Lung (tissue), 17 donors: ENCODE measurements at places on chromosomes 5 and 9. TPM values are rescaled to one million over a fixed set of nuclear protein-coding genes. Genes with fewer than 3 reads are reported as not detected.

The AFAP1L1 gene
- 22.8 TPM for total RNA-seq

The EQTN gene
- not detected for total RNA-seq

The THBS4 gene
- 4.2 TPM for total RNA-seq

The TTC39B gene
- total RNA-seq, result 30.0 TPM

The CARD6 gene
- total RNA-seq, result 13.5 TPM

DNA sequence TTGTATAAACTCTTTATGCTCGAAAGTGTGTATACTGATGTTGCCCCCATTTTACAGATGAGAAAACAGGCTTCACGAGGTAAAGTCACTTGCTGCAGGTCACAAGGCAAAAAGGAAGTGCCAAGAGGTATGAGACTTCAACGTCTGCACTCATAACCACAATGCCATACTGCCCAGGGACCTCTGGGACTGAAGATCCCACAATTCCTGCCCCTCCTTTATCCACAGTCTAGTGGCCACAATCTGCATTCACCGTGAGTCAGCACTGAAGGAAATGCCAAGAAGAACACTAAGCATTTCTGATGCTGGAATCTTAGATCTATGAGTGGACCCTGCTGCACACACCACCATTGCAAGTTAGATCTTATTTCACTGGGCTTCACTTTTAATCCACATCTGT lies 37.3 kb downstream of the MED27 start:
- H3K27ac ChIP-seq, result no peak overlapping the region
- H3K27me3 ChIP-seq, result no peaks in the 10 kb centered on the region
- H3K4me1 ChIP-seq, result no peaks in the 10 kb centered on the region
- no peak overlapping the region for H3K4me3 ChIP-seq

GRCh38 chr5:168137265-168137664 lies 154.2 kb upstream of the WWC1 start:
- no peak overlapping the region for H3K27ac ChIP-seq
- DNase-seq, result no peak
- H3K4me1 ChIP-seq, result no peaks in the 10 kb centered on the region
- H3K27me3 ChIP-seq, result no peaks in the 10 kb centered on the region
- H3K36me3 ChIP-seq, result no peaks in the 10 kb centered on the region
- no peak overlapping the region for H3K4me3 ChIP-seq

DNA sequence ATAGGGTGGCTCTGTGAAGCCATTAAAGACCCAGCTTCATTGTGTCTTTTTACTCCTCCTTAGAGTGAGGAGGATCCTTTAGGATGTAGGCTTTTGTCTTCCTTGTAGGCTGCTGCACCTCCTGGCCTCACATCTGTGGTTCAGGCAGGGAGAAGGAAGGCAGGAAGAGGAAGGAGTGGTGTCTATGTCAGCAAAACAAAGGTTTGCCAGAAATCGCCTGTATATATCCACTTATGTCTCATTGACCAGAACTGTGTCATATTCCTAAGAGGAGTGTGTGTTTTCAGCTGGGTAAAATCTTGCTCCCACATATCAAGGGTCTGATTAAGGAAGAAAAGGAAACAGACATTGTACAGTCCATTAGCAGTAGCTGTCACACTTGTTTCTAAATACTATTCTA lies 213.8 kb downstream of the ARHGAP26 start:
- H3K27me3 ChIP-seq, result no peaks in the 10 kb centered on the region
- H3K36me3 ChIP-seq, result no peaks in the 10 kb centered on the region
- peaks cover 30% of the 10 kb centered on the region for H3K4me1 ChIP-seq
- H3K27ac ChIP-seq, result no peak overlapping the region
- DNase-seq, result no peak

DNA sequence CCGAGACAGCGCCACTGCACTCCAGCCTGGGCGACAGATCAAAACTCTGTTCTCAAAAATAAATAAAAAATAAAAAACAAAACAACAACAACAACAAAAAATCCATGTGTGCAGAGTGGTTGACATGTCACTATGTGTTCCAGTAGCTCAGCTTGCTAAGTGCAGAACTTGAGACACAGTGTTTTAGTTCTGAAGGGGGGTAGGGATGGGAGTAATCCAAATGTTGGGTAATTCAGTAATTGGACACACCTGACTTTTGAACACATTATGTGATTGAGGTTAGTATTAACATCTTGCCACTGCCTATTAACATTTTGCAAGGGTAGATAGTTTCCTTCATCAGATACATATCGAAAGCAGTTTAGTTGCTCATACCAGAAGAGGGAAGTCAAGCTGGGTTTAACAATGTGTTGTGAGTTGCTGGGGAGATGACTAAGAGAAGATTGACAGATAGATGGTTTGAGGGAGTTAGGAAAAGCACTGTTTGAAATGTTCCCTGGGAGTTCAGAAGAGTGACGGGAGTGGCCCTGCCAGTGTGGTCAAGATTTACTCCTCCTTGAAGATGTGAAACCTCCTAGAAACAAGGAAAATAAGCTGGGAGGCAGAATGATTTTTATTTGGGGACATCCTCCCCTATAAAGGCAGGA lies 928 bp downstream of the HACD4 start:
- no peak overlapping the region for H3K27ac ChIP-seq
- no peaks in the 10 kb centered on the region for H3K36me3 ChIP-seq
- H3K4me1 ChIP-seq, result no peaks in the 10 kb centered on the region
- DNase-seq, result peak; percentile 25
- no peak overlapping the region for H3K4me3 ChIP-seq
- no peaks in the 10 kb centered on the region for H3K27me3 ChIP-seq

DNA sequence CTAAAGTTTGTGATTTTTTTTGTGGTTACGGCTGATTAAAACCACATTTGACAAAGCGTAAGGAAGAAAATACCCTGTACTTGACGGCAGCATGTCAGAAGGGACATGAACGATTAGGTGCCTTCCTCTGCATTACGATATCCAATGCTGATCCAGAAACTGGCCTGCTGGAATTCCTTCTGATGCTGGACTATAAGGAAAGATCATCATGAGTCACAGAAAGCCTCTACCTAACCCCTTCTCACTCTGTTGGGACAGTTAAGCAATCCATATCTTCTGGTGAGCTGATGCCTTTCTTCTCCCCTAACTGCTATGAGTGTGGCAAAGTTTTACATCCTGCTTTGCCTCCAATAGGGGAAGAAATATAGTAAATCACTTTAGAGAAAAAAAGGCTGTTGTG lies 78.4 kb upstream of the PAPPA start:
- H3K4me1 ChIP-seq, result no peaks in the 10 kb centered on the region
- peak; percentile 33 for DNase-seq
- H3K36me3 ChIP-seq, result no peaks in the 10 kb centered on the region
- no peak overlapping the region for H3K4me3 ChIP-seq
- no peaks in the 10 kb centered on the region for H3K27me3 ChIP-seq

DNA sequence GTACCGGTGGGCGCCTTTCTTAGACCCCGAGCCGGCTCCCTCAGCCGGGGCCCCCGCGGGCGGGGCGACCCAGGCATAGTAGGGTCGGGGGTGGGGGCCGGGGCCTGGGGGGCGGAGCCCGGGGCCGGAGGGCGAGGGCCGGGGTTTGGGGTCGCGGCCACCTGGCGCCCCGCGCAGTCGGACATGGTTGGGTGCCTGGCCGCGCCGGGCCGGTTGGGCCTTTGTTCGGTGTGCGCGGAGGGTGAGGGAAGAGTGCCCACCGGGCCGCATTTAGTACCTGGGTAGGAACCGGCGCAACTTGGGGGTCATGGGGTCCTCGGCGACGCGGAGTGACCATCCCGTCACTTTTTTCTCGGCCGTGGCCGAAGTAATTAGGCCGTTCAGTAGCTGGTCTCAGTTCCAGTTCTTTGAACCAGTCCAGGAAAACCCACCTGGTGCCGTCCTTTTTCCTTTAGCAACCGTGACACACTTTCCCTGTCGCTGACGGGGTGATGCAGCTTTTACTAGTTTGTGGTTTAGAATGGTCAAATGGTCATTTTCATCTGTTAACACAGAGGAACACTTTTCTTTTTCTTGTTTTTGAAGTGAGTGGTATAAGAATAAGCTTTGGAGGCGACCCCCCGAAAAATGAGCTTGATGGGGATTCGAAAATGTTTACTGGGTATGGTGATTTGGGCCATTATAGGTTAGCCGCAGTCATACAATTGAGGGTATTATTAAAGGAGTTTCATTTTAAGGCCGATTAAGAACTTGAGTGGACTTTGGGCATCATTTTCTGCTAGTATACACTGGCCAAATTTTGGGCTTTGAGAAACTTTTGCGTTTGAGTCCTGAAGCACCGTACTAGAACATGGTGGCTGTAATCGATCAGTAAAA lies 589 bp downstream of the CKS2 start:
- peak overlapping the region; percentile 77 for H3K4me3 ChIP-seq
- peak overlapping the region; percentile 100 for H3K27ac ChIP-seq
- H3K4me1 ChIP-seq, result peaks cover 9% of the 10 kb centered on the region

DNA sequence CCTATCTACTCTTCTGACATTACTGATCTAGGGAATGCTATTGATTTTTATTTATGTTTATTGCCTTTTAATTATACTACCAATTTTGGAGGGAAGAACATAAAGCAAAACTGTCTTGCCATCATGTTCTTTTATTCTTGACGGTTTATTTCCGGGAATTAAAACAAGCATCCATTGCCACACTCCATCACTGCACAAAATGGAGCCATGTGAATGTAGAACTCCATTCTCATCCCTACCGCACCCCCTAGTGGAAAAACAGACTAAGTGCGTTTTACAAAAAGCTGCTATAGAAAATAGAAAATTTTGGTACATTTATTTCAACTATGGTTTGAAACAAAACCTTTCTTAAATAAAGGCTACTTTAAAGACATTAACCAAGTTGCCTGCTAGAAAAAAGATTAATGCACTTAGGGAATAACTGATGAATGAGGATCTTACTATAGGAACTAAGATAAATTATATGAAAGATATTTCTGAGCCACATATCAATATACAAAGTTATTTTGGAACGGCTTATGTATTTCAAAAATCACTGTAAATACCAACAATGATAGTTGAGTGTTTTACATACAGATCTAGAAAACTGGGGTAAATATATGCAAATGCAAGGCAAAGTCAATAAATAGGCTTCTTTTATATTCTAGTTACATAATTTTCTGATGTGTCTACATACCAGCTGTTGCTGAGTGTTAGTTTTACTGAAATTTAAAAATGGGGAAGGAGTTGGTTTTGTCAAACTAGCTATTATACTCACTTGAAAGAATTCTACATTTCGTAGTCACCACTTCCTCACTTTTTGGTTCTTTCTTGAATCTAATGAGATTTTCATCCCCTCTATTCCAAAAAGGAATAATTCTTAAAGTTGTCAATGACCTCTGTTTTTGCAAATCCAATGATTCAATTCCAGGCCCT lies 26.5 kb downstream of the OXCT1 start:
- DNase-seq, result peak; percentile 50
- H3K36me3 ChIP-seq, result peaks cover 7% of the 10 kb centered on the region

DNA sequence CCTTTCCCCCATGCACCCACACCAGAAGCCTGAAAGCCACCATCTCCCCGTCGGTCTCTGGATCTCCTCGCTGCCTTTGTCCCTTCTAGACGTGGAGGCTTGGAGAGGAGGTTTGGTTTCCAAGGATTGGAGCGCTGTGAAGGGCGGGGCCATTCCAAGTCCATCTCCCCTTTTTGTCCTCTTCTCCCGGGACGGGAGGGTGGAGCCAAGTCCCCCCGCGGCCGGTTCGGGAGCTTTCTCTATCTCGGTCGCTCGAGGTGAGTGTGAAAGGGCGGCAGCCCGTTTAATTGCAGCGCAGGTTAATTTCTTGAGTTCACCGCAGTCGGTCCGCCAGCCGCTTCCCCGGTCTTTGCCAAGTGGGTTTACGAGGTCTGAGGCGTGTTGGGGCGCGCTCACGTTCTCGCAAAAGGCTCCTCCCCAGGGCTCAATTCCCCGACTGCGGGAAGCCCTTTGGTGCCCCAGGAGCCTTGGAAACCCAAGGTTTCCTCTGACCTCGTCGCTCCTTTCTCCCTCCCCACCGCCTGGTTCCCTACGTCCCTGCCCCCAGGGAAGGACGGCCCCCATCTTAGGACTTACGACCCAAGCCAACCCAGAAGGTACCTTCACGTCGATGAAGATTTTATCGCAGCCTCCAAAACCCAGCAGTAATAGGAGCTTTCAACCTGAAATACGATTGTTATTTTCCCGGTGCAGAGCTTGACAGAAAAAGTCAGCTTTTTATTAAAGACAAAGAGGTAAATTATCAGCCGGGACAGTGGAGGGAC lies 2.8 kb upstream of the ZNF462 start:
- H3K4me3 ChIP-seq, result peak overlapping the region; percentile 68
- H3K4me1 ChIP-seq, result peaks cover 4% of the 10 kb centered on the region
- DNase-seq, result peak; percentile 73
- H3K27ac ChIP-seq, result peak overlapping the region; percentile 80

DNA sequence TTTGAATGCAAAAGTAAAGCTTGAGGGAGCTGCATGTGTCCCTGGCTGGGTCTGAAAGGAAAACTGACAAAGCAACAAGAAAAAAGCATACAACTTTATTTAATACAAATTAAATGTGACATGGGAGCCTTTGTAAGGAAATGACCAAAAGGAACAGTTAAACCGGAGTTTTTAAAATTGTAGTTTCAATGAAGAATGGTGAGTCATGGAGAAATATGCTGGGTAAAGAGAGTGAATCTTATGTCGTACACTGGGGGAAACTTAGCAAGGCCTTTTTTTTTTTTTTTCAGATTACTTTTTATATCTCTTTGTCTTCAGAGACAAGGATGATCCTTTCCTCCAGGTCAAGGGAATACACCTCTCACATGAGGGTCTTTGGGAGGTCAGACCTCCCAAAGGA lies 50.1 kb upstream of the FBXL17 start:
- no peaks in the 10 kb centered on the region for H3K36me3 ChIP-seq
- no peak overlapping the region for H3K4me3 ChIP-seq
- H3K27ac ChIP-seq, result no peak overlapping the region
- no peaks in the 10 kb centered on the region for H3K4me1 ChIP-seq

DNA sequence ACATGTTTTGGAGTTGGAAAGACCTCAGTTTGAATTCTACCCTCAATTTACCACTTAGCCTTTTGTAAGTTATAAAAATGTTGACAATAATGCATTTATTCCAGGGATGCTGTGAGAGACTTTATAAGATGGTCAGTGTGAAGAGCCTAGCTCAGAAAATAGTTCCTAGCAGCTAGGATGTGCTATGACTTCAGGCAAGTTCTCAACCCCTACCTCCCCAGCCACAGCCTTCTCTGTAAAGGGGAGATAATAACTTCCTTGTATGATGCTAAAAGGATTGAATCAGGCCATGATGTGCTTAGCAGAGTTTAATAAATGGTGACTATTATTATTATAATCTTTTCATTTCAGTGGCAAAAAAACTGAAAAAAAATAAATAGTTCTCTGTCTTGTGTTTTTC lies 77.6 kb downstream of the ALDH1A1 start:
- H3K36me3 ChIP-seq, result no peaks in the 10 kb centered on the region
- no peak overlapping the region for H3K4me3 ChIP-seq
- no peak overlapping the region for H3K27ac ChIP-seq
- H3K4me1 ChIP-seq, result peaks cover 4% of the 10 kb centered on the region
- no peak for DNase-seq
